Aorta (tissue), 5 donors: ENCODE measurements at places on chromosomes 4 and X. TPM values are rescaled to one million over a fixed set of nuclear protein-coding genes. Genes with fewer than 3 reads are reported as not detected.

PRKG2 gene
- 0.24 TPM for total RNA-seq

DNA sequence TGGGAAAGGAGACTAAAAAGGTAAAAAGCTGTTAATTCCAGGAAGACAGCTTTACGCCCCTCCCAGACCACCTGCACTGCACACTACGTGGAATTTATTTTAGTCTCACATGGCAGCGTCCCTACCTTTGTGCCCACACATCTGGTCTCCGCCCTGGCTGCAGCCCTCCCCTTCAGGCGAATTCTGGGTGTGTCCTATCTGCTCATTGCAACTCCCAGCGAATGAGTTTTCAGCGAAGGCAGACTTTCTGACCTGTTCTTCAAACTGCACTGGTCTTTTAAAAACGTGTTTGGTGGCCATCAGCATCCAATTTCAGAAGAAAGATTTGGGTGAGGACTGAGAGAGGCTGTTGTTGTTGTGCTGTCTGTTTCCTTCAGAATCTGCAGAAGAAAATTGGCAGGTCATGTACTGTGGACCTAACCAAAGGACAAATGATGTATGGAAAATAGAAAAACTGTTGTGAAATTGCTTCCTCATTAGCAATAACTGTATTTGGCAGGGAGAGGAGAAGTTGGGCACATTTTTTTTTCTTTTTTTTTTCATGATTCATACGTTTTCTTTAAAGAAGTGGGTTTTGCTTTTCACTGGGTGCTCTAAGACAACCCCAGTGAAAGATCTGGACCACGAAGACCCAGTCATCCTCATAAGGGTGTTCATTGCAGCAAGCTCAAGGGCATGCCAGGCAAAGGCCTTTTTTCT is 4.2 kb downstream of the TLR8 start:
- no peak for DNase-seq

DNA sequence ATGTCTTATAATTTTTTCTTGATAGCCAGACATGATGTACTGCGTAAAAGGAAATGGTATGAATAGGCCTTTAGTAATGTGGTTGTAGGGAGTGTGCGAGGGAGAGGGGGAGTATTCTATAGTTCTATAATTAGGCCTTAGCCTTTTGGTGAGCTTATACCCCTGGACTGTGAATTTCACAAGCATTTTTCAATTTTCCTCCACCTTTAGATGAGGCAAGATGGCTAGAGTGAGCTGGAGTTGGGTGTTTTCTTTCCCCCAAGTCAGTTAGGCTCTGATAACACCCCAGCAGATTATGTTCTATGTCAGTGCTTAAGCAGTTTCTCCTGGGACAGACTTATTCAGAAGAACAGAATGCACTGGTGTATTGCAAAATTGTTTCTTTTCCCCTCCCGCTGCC is 210.2 kb upstream of the NPY2R start:
- no peak for DNase-seq

- DNase-seq = no peak
These were observed 31.6 kb downstream of the ETDC start for GRCh38 chrX:135340831-135341230.

MEPE gene
- not detected for total RNA-seq

GRCh38 chr4:37389967-37390580 is 145.5 kb downstream of the NWD2 start:
- DNase-seq = no peak

DNA sequence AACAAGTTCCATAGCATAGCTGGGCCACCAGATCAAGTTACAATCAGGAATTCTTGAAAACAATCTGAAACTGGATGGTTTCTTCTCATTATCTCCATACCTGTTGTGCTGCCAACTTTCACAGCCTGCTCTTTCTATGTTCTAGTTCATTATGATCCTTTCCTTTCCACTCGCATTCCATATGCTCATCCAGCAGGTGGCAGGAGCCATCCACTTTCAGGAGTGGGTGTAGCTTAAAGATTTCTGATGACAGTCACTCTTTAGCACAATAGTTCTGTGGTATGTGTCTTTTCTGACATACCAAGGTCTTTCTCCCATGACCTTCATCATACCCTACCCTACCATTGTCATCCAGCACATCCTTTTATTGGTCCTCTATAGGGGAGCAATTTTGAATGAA is 46.4 kb downstream of the PAGE2 start:
- DNase-seq = peak; percentile 45

GRCh38 chr4:93243262-93243661 is 585.3 kb upstream of the ATOH1 start:
- no peak for DNase-seq

- DNase-seq = no peak
These were observed 149.3 kb downstream of the SOWAHB start for GRCh38 chr4:76748649-76749048.

- no peak for DNase-seq
These were observed 9.7 kb upstream of the MAGEA4 start for GRCh38 chrX:151902813-151903591.

DNA sequence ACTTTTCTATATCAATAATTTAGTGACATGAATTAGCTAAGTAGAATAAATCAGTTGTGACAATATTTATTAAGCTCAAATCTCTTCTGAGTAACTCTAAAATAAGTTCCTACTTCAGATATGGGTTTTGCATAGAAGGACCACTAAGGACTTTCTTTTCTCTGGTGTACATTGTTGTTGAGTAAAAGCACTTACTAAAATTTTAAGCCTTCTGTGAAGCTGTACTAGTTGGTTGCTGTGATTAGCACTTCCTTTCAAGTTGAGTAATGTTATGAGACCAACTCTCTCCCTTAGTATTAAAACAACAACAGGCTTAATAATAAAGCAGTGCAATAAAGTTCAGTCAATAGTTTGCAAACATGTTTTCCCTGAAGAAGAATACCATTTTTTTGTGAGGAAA is 667.4 kb upstream of the NDST4 start:
- no peak for DNase-seq

DNA sequence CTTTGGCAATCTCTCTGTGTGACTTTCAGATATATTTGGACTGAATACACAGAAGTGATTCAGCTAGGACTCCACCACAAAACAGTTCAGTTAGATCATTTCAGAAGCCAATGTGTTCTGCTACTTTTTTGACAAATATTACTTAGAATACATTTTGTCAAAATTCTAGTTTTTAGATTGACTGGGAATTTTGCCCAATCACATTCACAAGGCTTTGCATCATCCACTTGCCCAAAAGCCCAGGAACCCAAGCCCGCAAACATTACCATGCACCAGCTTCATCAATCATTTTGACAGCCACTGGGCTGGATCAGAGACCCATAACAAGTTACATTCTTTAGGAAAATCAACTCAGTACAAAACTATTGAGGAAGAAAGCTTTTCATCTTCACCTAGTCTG is 256.6 kb upstream of the NDST3 start:
- DNase-seq = no peak

GRCh38 chr4:108126806-108127205 is 41.9 kb downstream of the LEF1 start:
- no peak for DNase-seq

DNA sequence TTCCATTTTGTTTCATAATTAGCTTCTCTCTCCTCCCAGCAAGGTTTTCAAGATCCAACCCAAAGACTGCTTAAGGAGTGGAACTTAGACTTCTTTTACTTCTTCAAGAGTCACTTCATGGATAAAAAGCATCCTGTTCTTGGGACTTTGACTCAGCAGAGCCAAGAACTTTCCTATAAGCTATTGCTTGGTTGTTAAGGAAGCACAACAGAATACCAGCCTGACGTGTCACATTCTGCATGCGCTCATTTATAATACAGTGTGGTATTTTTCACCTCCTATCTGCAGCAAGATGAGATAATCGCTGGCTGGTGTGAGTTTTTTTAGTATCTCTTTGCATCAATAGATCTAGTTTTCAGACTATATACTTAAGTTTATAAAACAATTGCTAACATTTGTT is 152.1 kb downstream of the PALLD start:
- no peak for DNase-seq

DNA sequence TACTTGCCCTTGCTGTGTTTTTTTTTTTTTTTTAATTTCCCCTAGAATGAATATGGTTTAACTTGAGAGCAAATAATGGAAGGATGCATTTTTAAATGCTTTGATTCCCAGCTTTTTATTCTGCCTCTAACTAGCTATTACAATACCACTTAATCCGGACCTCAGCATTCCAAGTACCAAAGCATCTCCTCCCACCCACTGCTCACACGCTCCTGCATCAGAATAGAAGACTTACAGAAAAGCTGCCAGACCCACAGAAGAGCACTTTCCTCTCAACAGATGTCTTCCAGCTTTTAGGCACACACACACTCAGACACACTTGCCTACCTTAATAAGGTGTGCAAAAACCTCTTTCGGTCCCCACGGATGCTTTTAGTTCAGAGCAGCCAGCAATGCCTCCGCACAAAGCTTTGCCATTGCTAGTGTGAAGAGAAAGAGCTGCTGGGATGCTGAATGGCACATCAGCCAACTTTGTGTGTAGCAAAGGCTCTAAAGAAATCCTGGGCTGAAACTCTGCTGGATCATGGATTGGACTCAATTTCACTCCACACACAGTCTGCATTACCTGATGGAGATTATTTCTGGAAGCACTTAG is 1056.2 kb downstream of the DMD start:
- DNase-seq = no peak

F8A2 gene
- total RNA-seq = not detected

DNA sequence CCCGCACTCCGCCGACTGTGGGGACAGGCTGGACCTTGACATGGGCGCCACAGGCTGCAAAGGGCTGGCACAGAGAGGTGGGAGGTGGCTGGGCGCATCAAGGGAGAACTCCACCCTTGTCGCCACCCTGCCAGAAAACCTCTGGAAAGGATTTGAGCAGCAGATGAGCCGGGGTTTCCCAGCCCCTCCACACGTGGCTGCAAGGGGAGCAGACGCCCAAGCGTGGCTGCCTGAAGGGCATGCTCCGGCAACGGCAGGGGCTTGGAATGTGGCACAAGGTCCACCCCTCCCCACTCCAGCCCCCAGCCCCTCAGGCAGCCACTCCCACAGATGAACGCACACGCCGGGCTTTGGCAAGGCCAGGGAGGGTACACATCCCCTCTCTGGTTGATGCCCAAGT is 4.6 kb downstream of the BGN start:
- no peak for DNase-seq

STARD8 gene
- 11.8 TPM for total RNA-seq

DNA sequence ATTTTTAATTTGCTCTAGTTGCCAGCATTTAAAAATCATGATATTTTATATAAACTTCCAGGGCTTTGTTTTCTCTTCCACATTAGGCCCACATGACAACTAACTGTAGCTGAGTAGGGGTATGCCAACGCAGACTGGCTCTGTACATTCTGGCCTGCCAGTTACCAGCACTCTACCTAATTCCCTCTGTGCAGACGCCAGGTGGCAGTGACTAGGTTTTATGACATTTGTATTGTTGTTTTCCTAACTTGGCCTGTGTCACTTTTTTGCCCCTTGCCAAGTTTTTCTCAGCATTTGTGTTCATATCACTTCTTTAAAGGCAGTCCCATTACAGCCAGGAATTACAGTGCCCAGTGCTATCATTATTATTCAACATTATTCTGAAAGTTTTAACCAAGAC is 347.5 kb downstream of the NKX6-1 start:
- DNase-seq = no peak

GRCh38 chr4:111215755-111216154 is 592.9 kb upstream of the PITX2 start:
- no peak for DNase-seq

GRCh38 chr4:53777244-53777984 is 186.1 kb upstream of the LNX1 start:
- no peak for DNase-seq

LRIT3 gene
- 0.36 TPM for total RNA-seq

- DNase-seq = no peak
These were observed 6.5 kb upstream of the STBD1 start for GRCh38 chr4:76300012-76300411.

DNA sequence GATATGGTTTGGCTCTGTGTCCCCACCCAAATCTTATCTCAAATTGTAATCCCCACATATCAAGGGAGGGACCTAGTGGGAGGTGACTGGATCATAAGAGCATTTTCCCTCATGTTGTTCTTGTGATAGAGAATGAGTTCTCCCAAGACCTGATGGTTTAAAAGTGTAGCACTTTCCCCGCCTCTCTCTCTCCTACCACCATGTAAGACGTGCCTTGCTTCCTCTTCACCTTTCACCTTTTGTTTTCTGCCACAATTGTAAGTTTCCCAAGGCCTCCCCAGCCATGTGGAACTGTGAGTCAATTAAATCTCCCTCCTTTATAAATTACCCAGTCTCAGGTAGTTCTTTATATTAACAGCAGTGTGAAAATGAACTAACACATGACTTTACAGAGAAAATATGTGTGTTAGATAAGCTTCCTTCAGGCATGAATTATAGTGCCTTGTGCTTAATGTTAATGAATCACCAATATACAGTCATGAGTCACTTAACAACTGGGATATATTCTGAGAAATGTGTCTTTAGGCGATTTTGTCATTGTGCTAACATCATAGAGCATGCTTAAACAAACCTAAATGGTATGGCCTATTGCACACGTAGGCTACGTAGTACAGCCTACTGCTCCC is 37.9 kb downstream of the PDGFC start:
- no peak for DNase-seq

DNA sequence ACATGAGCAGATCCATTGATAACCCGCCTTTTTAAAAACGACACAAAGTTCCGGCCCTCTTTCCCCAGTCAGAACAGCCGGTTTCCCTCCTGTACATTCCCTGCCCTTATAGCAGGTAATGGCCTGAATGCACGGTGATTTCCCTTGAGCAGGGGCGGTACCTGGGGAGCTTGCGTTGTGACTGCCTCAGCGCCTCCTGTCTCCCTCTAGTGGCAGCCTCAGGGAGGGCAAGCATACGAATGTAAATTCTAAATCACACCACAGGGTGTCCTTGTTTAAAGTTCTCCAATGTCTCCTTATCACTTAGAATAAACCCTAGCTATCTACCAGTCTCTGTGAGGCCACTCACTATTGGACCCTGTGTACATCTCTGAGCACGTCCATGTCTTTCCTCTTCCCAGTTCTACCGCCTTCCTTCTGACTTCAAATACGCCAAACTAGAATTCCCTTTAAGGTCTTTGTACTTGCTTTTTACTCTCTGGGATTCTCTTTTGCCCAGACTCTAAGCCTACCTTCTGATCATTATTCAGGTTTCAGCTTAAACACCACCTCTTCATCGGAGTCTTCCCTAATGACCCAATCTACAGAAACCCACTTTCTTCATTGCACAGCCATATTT is 18.4 kb upstream of the LDB2 start:
- DNase-seq = no peak

IL2RG gene
- total RNA-seq = 7.1 TPM

DNA sequence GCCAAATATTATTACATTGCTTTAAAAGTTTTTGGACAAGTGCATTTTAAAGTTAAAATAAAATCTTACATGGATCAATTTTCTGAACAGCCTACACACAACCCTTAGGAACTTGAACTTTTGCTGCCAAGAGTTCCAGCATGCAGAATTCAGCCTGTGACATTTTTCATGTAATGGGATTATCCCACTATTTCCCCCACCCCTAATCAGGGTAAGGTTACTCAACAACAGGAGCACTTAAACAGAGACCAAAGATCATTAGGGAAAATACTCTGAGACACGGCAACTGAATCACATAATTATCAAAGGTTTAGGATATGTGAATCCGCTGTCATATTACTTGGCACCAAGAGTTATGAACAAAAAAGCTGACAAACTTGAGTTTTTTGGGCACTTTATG is 47.2 kb downstream of the IQCM start:
- no peak for DNase-seq

GRCh38 chr4:152083338-152083737 is 322.5 kb upstream of the GATB start:
- no peak for DNase-seq

- no peak for DNase-seq
These were observed 90.7 kb downstream of the NSUN7 start for GRCh38 chr4:40840255-40840984.

GRCh38 chrX:105267167-105267566 is 46.7 kb upstream of the TEX13A start:
- no peak for DNase-seq

- DNase-seq = no peak
These were observed 81.6 kb downstream of the KDM6A start for GRCh38 chrX:44954562-44954961.
